ENCODE measurements at places on chromosomes 2 and 18. TPM values are rescaled to one million over a fixed set of nuclear protein-coding genes. Genes with fewer than 3 reads are reported as not detected.

DNA sequence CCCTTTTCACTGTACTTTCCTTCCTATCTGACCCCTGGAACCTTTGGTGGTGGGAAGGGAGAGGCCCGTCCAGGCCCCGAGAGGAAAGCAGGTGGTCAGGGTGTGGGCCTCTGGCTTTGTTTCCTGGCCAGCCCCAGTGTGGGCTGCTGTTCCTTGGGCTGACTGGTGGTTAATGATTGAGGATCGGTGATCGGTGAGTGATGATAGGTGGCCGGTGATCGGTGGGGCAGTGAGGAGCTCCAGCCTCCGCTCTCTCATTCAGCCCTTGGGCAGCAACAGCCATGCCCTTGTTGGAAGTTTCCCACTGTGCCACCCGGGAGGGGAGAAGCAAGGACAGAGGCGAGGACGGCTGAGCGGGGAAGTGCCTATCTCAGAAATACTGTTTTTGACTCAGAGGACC, 7.3 kb downstream of the ACKR3 start:
- DNase-seq, result no peak
- peaks cover 59% of the 10 kb centered on the region for H3K4me1 ChIP-seq
- H3K27me3 ChIP-seq, result no peaks in the 10 kb centered on the region
- H3K4me3 ChIP-seq, result no peak overlapping the region

DNA sequence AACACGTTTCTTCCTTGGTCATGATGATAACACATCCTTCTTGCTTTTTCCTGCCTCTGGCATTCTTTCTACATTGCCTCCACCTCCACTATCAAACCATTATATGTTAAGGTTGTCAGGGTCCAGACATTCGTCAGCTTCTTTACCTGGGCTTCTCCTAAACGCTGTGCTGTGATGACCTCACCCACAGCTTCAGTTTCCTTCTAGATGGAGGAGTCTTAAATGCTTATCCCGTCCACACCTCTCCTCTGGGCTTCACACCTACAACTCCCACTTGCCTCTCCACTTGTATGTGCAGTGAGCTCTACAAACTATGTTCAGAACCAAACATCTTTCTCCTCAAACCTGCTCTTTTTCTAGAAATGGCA, 666 bp upstream of the STAT1 start:
- no peak for DNase-seq
- H3K4me1 ChIP-seq, result peaks cover 17% of the 10 kb centered on the region
- peak overlapping the region; percentile 9 for H3K4me3 ChIP-seq

GRCh38 chr2:160214461-160215445, 14.7 kb upstream of the ITGB6 start:
- no peaks in the 10 kb centered on the region for H3K36me3 ChIP-seq
- H3K27ac ChIP-seq, result no peak overlapping the region
- DNase-seq, result peak; percentile 50
- H3K27me3 ChIP-seq, result no peaks in the 10 kb centered on the region
- H3K4me3 ChIP-seq, result no peak overlapping the region
- peaks cover 8% of the 10 kb centered on the region for H3K4me1 ChIP-seq

The THOC1 gene
- 58.8 TPM for total RNA-seq

The FBXO36 gene
- 6.1 TPM for total RNA-seq

GRCh38 chr2:170571612-170572011, 143.5 kb upstream of the SP5 start:
- no peak overlapping the region for H3K27ac ChIP-seq
- H3K36me3 ChIP-seq, result no peaks in the 10 kb centered on the region

DNA sequence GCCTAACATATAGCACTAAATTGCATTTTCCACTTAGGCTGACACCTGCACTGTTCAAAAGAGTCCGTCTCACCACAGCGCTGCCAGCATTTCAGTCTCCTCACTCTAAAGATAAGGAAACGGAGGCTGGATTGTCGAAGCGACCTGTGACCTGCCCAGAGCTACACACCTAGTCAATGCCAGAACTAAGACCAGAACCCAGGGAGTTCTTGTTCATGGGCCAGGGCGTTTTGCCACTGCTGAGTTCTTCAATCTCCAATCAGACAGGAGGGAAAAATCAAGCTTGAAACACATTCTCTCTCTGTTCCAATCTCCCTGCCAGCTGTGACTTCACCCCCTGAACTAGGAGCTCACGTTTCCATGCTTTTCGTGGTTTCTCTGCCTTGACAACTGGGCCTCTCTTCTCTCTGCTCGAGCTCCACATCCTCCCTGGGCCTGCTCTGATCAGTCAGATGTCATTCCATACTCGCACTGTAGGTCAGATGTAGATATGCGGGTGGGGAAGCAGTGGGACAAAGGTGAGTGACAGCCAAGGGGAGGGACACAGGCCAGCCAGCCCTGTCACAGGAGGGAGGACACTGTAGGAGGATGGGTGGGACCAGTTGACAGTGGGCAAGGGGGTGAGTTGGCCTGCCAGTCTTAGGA, 221.1 kb upstream of the SMAD2 start:
- H3K4me1 ChIP-seq, result peaks cover 26% of the 10 kb centered on the region
- no peaks in the 10 kb centered on the region for H3K36me3 ChIP-seq
- H3K27me3 ChIP-seq, result no peaks in the 10 kb centered on the region
- DNase-seq, result peak; percentile 37
- H3K4me3 ChIP-seq, result no peak overlapping the region

DNA sequence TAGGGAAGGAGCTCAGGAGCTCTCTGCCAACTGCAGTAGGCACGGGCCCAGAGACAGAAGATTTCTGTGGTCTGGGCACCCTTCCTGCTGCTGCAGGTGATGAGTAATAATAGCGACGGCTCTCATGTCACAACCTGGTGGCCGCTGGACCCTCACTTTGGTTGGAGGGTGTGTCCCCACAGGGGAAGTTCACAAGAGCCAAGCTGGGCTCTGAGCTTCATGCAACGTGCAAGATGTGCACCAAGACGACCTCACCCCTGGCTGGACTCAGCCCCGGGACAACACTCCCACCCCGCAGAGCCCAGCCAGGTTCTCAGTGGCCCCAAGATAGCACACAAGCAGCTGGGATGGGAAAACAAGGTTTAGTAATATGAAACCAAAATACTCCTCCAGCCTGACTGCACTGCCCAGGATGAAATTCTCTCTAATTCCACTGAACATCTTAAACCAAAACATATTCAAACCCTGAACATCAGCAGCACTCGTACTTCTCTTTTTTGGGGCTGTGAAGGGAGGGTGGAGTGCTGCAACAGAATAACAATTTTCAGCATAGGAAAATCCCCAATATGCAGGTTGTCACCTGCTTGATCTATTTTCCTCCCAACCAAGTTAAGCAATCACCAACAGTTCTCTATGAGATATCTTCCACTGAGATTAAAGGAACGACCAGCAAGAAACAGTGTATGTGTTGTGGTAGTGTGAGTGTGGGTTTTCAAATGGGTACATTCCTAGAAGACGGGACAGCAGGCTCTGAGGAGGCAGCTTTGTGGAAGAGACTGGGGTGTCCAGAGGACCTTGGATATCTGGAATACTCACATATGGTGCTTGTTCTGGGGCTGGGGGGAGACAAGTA, 26.5 kb downstream of the BCL2 start:
- H3K36me3 ChIP-seq, result no peaks in the 10 kb centered on the region
- H3K4me3 ChIP-seq, result no peak overlapping the region
- no peak for DNase-seq
- H3K27ac ChIP-seq, result no peak overlapping the region

DNA sequence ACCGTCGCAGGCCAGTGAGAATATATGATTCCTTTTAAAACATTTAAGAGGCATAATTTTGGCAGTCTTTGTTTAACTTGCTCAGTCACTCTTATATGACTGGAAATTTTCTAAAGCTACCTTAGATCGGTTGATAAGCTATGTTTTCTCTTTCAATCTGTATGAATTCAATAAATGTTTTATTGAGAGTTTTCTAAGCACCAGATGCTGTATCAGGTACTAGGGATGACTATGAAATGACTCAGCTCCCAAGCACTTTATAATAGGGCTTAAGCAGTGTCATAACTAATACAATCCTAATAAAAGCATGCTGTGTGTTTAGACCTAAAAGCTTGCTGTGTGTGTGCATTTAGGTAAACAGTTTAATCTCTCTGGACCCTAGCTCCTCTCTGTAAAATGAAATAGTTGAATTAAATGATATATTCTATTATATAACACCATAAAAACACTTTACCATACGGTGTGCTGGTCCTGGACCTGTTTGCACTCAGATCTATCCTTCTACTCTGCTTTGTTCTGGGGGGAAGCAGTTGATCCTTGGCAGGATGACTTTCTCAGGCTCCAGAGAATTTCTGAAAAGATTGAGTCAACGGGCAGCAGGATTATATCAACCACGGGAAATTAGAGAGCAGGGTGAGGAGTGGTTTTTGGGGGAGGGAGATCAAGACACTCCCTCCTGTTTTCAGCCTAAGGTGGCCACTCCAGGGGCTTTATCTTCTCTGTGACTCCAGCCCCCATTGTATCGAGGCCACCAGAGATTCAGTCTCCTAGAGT, 26.1 kb upstream of the SLC38A11 start:
- DNase-seq, result no peak
- H3K36me3 ChIP-seq, result no peaks in the 10 kb centered on the region
- H3K4me3 ChIP-seq, result no peak overlapping the region
- H3K27me3 ChIP-seq, result no peaks in the 10 kb centered on the region
- H3K4me1 ChIP-seq, result peaks cover 9% of the 10 kb centered on the region

GRCh38 chr18:9643549-9643948, 29.2 kb upstream of the PPP4R1 start:
- no peaks in the 10 kb centered on the region for H3K27me3 ChIP-seq
- H3K4me3 ChIP-seq, result no peak overlapping the region
- peak; percentile 85 for DNase-seq
- H3K4me1 ChIP-seq, result peaks cover 5% of the 10 kb centered on the region

GRCh38 chr2:103529798-103530502, 768.1 kb downstream of the TMEM182 start:
- no peaks in the 10 kb centered on the region for H3K27me3 ChIP-seq
- no peak overlapping the region for H3K4me3 ChIP-seq
- no peak for DNase-seq
- H3K27ac ChIP-seq, result no peak overlapping the region
- H3K4me1 ChIP-seq, result no peaks in the 10 kb centered on the region

The SCN9A gene
- 9.0 TPM for total RNA-seq

The DSG4 gene
- 0.12 TPM for total RNA-seq

DNA sequence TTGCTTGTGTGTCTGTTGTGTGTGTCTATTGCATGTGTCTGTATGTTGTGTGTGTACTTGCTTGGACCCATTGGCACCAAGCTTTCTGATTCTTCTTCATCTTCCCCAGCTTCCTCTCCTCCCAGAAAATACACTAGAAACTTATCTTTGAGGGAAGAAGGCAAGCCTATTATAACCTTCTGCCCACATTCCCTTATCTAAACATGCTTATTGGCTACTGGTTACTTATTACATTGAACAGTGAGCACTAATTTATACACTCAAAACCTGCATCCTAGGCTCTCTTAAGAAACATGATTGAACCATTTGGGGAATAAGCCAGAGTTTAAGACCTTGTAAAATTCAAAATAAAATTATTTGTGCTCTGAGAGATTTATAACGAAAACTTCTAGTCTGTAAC, 26.5 kb downstream of the SLC9A4 start:
- H3K4me3 ChIP-seq, result no peak overlapping the region
- H3K27ac ChIP-seq, result no peak overlapping the region
- H3K36me3 ChIP-seq, result no peaks in the 10 kb centered on the region
- peaks cover 4% of the 10 kb centered on the region for H3K4me1 ChIP-seq
- DNase-seq, result no peak
- H3K27me3 ChIP-seq, result no peaks in the 10 kb centered on the region

The CYP1B1 gene
- total RNA-seq, result 23.2 TPM

- no peaks in the 10 kb centered on the region for H3K36me3 ChIP-seq
- peaks cover 10% of the 10 kb centered on the region for H3K4me1 ChIP-seq
- H3K4me3 ChIP-seq, result no peak overlapping the region
These were observed 878.8 kb downstream of the TSN start for GRCh38 chr2:122634256-122634655.

DNA sequence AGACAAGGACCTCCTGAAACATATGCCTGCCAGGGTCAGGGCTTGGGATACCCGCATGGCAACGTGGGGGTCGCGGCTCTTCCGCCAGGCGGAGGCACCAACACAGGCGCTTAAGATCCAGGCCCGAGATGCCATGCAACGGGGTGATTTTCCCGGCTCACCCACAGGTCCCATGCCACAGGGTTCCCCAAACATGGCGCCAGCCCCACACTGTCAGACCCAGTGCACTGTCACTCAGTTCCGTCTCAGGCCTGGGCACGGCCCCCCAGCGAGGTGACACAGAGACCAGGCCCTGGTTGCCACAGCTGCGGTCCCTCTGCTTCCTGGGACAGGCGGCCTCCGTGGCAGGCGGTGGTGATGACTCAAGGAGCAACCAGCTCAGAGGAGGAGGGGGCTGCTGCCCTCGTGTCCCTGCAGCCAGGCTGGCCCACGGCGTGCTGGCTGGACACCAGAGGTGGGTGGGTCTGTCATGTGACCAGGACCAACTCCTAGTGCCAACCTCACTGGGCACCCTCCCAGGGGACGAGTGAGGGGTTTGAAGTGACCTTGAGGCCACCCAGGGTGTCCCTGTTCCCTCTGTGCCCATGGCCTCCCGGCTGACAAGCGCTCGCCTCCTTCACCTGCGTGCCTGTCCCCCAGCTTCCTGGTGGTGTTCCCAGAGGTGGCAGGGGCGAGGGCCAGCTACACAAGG, 4.9 kb downstream of the PDCD1 start:
- H3K27ac ChIP-seq, result no peak overlapping the region
- DNase-seq, result no peak
- no peak overlapping the region for H3K4me3 ChIP-seq
- H3K36me3 ChIP-seq, result no peaks in the 10 kb centered on the region
- no peaks in the 10 kb centered on the region for H3K27me3 ChIP-seq

DNA sequence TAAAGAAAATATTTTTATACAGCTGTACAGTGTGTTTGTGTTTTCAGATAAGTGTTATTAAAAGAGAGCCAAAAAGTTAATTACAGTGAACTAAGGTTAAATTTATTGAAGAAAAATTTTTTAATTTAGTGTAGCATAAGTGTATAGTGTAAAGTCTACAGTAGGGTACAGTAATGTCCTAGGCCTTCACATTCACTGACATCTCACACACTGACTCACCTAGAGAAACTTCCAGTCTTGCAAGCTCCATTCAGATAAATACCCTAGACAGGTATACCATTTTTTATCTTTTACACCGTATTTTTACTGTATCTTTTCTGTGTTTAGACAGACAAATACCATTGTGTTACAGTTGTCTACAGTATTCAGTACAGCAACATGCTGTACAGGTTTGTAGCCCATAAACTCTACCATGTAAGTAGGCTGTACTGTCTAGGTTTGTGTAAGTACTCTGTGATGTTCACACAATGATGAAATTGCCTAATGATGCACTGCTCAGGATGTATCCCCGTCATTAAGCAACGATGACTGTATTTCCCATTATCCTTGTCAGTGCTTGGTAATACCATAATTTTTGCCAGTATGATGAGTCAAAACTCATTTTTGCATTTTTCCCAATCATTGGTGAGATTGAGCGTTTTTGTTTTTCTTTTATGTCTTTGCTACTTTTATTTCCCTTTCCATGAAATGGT, 48.2 kb upstream of the B3GNT2 start:
- no peaks in the 10 kb centered on the region for H3K27me3 ChIP-seq
- H3K36me3 ChIP-seq, result no peaks in the 10 kb centered on the region
- no peak overlapping the region for H3K4me3 ChIP-seq
- no peak overlapping the region for H3K27ac ChIP-seq

GRCh38 chr18:58584200-58585127, 44.4 kb downstream of the ALPK2 start:
- no peaks in the 10 kb centered on the region for H3K36me3 ChIP-seq
- no peak for DNase-seq
- no peak overlapping the region for H3K27ac ChIP-seq
- no peaks in the 10 kb centered on the region for H3K27me3 ChIP-seq
- H3K4me3 ChIP-seq, result no peak overlapping the region

All from hepatocyte (in vitro differentiated cells).